ENCODE measurements at places on chromosomes 12 and 14. TPM values are rescaled to one million over a fixed set of nuclear protein-coding genes. Genes with fewer than 3 reads are reported as not detected.

CISTR gene
- total RNA-seq = not detected

LTB4R2 gene
- 21.5 TPM for total RNA-seq

NRL gene
- 5.2 TPM for total RNA-seq

OVCH1 gene
- total RNA-seq = not detected

FAM186B gene
- 0.82 TPM for total RNA-seq

FOXG1 gene
- not detected for total RNA-seq

KRT74 gene
- total RNA-seq = not detected

KLRF1 gene
- 0.72 TPM for total RNA-seq

GARIN6 gene
- not detected for total RNA-seq

B3GNT4 gene
- total RNA-seq = 1.1 TPM

DNA sequence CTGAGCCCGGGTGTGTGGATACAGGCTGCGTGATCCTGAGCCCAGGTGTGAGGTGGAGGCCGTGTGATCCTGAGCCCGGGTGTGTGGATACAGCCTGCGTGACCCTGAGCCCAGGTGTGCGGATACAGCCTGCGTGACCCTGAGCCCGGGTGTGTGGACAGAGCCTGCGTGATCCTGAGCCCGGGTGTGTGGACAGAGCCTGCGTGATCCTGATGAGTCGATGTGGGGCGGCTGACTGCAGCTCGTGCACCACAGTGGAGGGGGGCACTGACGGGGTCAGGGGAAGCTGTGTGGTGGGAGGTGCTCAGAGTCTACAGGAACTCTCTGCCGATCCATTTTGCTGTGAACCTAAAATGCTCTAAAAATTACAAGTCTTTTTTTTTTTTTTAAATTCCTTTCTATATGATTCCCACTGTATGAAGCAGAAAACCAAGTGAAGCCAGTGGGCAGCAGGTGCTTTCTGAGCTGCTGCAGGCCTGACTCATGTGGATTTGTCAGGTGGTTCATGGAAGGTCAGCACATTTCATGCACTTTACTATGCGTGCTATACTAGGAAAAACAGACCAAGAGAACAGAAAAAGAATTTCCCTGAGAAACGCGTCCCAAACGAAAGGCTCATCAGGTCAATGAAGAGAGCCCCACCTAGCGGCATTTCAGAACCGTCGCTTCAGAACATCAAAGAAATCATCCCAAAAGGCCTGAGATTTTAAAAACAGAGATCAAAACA, 19.3 kb downstream of the BRF1 start:
- no peak for DNase-seq

- DNase-seq = no peak
These were observed 13.4 kb downstream of the GPRC5D start for GRCh38 chr12:12938541-12938940.

DNA sequence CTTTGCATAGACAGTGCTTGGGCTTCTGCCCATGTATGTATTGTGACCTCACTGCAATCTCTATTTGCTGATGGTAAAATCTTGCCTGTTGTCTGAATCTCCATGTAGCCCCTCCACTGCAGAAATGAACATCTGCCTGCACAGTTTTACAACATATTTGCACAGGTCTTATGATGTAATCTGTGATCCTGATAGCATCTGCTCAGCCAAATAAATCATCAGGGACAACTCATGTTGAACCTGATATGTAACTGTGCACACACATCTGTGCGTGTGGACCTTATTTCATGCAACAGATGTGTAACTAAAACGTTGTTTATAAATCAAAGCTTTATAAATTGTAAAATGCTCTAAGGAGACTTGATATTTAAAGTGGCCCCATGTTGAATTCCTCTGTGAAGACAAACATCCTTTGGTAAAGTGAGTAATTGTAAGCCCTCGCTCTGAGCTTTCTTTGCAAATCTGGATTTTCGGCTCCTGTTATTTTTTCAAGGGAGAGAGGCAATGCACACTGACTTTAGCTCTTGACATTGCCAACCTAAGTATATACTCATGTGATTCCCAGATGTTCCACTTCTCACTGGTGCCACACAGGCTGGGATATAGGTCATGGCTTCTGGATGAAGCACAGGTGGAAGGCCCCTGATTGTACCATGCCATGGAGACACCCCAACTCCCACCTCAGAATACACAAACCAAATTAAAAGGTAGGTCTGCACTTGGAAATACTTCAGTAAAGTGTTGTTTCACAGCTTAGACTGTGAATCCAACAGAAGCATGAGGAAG, 371.3 kb downstream of the GRIN2B start:
- no peak for DNase-seq

DNA sequence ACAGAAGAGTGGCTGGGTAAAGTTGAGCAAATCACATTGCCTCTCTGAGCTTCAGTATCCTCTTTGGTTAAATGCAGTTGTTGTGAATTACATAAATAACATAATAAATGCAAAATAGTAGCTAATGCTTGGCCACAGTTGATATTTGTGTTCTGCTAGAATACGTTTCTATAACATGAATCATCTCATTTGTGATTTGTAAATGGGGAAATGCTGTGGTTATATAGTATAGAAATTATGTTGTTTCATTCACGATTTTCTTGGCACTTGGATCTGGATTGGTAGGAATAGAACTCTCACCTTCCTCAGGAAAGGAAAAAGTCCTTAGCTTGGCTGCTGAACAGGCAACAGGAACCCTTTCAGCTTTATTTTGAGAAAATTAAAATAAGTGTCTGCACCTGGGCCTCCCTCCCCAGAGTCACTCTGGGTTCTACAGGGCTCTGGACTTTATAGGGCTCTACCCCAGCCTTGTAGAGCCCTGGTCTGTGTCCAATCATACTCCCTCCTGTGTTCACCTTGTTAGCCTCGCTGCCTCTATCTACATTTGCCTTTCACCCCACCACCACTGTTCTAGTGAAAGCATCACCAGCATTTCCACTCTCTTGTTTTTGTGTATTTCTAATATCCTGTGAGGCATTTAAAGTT, 107.7 kb upstream of the BCAT1 start:
- DNase-seq = no peak

DNA sequence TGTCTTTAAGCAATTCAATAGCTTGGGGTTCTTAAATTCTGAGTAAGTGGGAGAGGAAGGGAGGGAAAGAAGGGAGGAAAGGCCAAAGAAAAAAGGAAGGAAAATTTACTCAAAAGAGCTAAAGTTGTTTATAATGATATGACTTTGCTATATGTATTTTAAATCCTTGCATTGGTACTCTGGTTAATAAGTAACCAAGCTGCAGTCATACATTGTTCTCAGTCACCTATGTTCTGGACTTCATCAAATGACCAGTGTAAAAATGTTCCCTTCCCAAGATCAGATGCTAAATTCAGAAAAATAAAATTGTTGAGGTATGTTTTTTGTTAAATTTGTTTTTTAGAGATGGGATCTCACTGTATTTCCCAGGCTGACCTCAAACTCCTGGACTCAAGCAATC, 259.9 kb upstream of the CPNE8 start:
- no peak for DNase-seq

DNA sequence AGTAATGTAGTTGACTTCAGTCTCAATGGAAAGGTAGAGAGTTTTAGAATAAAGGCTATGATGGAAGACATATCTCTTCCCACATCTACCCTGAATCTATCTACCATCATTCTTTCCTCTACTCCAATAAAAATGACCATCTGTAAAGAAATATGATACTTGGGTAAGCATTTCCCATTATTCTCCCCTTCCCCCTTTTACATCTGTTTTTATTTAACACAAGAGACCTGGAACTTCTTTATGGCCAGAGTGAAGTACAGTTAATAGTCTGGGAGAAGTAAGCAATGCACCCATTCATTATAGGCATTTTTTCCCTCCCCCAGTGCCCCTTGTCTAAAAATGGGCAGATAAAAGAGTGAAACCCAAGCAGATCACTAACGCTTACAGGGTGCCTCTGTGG, 6.5 kb downstream of the TPH2 start:
- no peak for DNase-seq

GRCh38 chr14:95585953-95586620, 51.2 kb downstream of the GLRX5 start:
- DNase-seq = no peak

GRCh38 chr12:44889162-44889561, 13.0 kb upstream of the NELL2 start:
- no peak for DNase-seq

DNA sequence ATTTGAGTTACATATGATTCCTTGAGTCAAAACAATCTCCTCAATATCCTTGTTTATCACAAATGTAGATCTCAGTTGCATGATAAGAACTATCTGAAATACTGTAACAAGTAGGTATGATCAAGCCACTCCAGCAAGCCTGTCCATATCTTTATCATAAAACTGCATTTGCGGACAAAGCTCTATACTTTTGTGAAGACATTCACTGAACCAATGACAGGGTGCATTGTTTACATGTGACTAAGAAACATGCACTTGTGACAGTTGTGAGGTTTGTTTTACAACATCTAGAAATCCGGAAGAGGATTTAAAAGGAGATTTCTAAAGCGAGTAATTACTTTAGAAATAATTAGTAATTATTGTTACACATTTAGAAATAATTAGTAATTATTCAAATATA, 111.7 kb downstream of the PPP2R5E start:
- DNase-seq = no peak

DNA sequence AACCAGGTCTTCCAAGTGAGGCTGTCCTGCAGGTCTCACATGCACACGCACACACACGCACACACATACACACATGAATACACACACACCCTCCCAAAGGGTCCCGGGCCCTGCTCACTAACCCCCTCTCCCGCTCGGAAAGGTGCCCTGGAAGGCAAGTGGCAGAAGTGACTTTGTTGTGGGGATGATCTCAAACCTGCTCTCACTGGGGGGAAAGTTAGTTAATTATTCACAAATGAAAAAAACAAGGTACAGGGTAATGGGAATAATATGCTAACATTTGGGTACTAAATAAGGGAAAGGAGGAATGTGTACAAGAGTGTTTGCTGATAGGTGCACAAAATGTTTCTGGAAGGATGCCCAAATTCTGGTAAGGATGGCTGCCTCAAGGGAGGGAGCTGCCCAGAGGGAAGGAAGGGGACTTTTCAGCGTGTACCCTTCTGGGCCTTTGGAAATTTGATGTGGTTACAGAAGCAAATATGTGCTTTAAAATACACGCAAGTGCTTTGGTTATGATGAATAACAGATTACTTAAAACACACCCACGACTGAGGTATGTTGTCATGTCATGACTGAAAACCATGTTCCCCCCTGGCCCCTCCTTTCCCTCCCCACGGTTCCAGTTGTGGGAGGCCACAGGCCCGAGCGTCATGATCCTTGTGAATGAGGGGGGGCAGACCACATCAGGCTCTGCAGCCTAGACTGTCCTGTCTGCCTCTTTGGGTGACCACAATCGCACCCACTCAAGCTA, 43.3 kb upstream of the PLEKHG6 start:
- peak; percentile 81 for DNase-seq

DNA sequence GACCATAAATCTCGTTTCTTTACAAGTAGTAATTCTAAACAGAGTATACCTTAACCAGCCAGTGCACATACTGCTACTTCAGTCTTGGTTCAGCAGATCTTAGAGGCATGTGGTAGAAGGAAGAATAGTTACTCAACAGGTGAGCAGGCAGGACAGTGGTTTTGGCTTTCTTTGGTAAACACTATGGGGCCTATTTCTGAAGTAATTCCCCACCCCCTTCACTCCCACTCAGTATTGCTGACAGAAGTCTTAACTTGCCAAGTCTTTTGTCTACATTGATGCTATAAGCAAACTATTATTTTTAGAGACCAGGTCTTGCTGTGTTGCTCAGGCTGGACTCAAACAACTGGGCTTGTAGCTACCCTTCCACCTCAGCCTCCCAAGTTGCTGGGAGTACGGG, 68.5 kb downstream of the FBXO34 start:
- DNase-seq = peak; percentile 64

- no peak for DNase-seq
These were observed 714.2 kb downstream of the SLC6A15 start for GRCh38 chr12:84198294-84198946.

- no peak for DNase-seq
These were observed 120.7 kb upstream of the PTPRB start for GRCh38 chr12:70757830-70758493.

DNA sequence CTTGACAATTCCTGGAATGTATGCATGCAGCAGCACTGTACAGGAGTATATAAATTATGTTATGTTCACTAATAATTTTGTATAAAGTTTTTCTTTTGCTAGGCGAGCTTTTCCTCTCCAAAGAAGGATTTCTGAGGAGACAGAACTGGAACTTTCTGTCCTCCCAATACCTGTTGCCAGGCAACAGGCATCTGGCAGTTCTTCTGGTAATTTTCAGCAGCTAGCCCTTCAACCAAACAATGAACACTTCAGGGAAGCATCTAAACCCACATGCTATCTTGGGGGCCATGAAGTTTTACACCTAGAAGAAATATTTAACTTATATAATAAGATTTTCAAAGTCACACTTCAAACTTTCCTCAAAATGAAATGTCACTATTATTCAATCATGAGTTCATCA, 162.9 kb upstream of the SYT10 start:
- no peak for DNase-seq

DNA sequence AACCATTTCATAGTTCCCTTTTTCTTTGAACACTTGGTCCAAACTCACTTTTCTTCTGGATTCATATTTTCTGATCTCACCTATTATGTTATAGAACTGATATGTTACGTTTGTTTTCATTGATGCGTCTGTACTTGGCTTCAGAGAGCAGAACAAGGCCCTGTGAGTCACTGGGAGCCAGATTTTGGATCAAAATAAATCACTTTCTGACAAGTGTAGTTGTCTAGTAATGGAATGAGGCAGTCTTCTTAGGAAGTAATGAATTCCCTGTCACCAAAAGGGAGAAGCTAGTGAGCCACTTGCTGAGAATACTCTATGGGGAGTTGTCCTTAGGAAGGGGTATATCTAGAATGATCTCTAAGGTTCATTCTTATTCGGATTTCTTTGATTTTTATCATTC, 10.2 kb downstream of the BICD1 start:
- no peak for DNase-seq

- no peak for DNase-seq
These were observed 7.3 kb upstream of the MGP start for GRCh38 chr12:14892726-14893505.
